ENCODE measurements at places on chromosomes 12 and 14.

DNA sequence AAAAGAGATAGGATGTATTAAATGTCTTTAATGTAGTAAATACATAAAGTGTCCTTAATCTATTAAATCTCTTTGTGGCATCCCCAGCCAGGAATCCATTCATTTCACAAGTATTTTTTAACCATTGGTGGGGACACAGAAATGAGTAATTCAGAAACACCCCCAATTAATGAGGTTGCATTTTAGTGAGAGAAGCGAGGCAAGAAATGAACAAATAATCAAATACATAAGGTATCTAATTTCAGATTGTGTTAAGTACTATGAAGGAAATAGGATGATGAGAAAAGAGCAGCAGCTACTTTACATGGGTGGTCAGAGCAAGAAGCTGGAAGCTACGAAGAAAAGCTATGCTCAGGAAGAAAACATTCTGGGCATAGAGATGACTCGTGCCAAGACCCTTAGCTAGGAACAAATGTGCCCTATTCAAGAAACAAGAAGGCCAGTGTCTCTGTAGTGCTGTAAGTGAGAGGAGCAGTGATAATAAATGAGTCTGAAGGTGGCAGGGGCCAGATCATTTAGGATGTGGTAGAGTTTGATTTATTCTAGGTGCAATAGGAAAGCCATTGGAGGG, 60.5 kb upstream of the IGF1 start:
- no peak for DNase-seq

- no peak for DNase-seq
Measured at GRCh38 chr12:133201888-133202287, 20.6 kb downstream of the ZNF268 start.

- DNase-seq: no peak
Measured at GRCh38 chr14:102560458-102561261, 31.8 kb upstream of the RCOR1 start.

- DNase-seq: no peak
Measured at GRCh38 chr12:48015954-48016353, 11.7 kb upstream of the COL2A1 start.

GRCh38 chr12:52121824-52122539, 42.5 kb downstream of the SMIM41 start:
- peak; percentile 47 for DNase-seq

DNA sequence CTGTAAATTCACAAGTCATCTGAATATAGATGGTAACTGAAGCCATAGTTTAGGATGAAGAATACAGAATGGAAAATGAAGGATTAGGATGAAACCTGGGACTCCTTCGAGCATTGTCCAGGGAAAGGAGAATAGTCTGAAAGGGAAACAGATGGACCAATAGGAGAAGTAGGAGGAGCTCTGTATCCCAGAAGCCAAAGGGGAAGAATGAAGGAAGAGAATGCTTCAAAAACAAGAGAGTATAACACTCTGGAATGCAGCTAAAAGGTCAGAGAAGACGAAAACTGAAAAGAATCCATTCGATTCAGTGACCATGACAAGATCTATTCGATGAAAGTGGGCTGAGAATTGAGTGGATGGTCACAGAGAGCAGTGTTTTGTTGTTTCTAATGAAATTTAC, 1.0 kb downstream of the GMFB start:
- no peak for DNase-seq

GRCh38 chr12:71627438-71628002, 36.1 kb downstream of the ZFC3H1 start:
- DNase-seq: no peak

DNA sequence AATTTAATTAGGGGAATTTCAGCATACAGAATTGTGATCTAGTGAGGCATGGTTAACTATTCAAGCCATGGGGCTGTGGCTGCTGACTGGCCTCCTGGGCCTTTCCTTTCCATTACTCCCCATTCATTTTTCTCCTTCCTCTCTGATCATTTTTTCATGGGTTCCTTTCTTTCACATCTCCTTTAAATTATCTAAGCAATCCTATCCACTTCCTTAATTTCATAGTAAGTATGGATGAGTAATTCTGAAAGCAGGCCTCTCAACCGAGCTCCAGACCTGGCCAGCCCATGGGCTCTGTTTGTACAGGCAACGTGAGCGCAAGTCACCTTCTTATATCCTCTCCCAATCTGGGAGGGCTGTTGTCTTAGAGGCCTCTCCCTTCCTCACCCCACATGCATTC, 13.4 kb downstream of the CKAP4 start:
- DNase-seq: no peak

- DNase-seq: no peak
Measured at GRCh38 chr12:124392667-124393413, 97.9 kb downstream of the RFLNA start.

- DNase-seq: no peak
Measured at GRCh38 chr14:68236582-68237458, 417.2 kb downstream of the RAD51B start.

DNA sequence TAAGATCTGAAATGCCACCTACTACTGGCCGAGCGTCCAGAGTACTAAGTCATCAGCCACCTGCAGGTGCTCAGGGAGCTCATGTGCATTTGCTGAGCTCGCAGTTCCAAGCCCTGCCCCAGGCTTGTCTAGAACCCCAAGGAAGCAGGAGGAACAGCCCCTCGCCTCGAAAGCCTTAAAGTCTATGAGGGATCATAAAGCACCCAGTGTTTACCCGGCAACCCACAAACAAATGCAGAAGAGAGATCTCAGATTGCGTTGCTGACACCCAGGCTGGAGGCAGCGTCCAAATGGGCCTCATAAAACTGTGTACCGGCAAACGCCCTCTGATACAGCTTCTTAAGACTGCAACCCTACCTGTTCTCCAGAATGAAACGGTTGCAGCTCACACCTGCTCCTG, 6.8 kb downstream of the KDM2B start:
- DNase-seq: no peak

- DNase-seq: no peak
Measured at GRCh38 chr14:95190346-95190840, 33.1 kb upstream of the DICER1 start.

- DNase-seq: no peak
Measured at GRCh38 chr12:99977550-99977949, 7.2 kb downstream of the ANKS1B start.

DNA sequence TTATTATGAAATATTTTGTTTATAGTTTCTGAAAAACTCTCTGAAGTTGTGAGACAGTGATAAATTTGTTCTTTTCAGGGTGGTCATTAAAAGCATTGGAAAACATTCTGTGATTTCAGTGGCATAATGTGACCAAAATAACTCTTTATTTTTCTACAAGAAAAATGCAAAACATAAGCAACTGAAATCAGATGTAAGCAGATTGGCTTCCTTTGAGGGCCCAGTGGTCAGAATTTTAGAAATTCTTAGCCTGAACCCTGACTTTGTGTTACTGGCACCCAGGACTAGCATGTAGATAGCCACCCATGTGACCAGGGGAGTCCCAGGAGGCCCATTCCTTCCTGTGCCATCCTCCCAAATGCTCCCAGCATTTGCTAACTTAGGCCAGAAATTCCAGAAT, 145.6 kb upstream of the SLC38A2 start:
- DNase-seq: no peak

All from CD4-positive, alpha-beta memory T cell (primary cell).